Activated T-cell treated with anti-CD3 and anti-CD28 coated beads for 48 hours (primary cell): ENCODE measurements at places on chromosomes 2 and 18.

DNA sequence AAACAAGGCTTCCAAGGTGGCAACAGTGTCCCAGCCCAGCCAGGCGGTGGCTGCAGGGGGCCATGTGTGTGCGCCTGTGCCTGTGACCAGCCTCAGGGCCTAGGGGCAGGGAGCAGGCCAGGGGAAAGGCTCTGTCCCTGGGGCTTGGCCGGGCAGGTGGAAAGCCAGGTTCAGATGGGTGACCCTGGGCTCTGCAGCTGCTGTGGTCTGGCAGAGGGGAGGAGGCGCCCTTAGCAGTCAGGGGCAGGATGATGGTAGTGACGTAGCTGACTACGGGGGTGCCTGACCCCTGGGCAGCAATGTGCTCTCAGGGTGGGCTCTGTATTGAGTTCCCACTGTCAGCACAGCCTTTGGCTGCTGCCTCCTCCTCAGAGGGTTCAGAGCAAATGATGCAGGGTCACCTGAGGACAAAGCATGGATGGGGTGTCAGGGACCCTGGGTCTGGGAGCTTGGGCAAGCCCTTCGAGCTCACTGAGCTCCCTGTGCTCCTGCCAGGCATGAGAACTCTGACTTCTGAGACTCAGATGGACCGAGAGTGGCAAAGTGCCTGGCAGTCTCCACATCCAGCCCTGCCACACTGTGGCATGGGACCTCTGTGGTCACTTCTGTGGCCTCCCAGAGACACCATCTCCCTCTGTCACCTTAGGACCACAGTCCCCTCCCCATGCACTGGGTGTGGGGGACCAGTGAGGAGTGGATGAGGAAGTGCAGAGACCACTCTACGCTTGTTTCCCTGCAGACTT is 56.6 kb upstream of the ALPP start:
- DNase-seq, result no peak

GRCh38 chr2:12844511-12844910 is 127.8 kb downstream of the TRIB2 start:
- no peak for DNase-seq

DNA sequence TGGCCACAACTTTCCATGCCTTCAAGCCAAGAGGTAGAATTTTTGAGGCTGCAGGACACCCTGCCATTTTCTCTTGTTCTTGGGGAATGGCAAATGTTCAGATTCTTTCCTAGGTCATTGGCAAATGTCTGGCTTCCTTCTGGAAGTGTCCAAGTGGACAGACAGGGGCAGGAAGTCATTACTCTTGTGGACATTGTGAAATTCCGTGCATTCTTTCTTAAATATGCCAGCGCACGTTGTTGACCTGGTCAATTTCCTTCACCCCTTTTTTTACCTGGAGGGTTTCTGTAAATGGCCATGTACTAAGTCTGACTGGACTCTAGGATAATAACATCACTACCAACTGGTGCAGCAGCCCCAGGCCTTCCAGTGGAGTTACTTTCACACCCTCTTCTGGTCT is 13.9 kb downstream of the ASB18 start:
- DNase-seq, result no peak

GRCh38 chr2:138081225-138082073 is 117.2 kb downstream of the HNMT start:
- DNase-seq, result no peak

DNA sequence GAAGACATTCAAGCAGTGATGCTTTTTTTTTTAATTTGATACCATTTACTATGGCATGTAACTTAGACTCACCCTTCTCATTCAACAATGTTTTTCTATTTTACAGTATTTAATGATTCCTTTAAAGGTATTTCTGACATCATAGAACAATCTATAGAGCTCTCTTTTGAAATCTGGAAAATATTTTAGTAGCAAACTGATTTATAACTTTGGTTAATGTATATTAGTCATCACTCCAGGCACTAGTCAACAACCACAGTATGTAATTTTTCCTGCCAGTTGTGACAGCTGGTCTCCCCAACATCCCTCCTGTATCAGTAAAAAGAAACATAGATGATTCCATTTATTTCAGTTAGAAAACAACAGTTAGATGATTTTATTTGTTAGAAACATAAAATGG is 122.9 kb downstream of the LCLAT1 start:
- no peak for DNase-seq

DNA sequence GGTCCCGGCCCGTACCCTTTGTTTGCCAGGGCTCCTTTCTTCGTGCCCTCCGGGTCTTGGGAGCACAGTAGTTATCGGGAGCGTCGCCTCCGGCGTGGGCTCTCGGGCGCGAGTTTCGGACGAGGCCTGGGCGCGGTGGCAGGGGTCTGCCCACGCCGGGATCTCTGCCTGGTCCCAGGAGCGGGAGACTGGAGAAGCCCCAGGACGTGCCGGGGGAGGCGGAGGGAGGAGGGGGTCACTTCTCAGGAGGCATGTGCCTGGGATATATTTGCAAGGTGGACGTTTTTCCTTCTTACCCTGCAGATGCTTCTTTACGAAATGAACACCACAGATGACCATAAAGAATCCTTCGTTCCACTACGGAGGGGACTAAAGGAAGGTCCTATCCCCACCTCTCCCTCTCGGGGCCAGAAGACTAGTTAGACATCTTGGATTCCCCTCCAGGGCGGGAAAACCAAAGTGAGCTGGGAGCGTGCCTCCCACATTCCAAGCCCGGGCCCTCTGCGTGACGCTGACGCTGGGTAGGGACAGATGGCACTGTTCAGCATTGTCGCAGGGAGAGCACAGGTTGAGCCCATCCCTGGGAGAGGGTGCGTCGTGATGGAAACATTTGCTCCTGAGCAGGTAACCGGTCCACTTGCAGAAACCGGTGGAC is 483 bp upstream of the FHL2 start:
- DNase-seq, result no peak

DNA sequence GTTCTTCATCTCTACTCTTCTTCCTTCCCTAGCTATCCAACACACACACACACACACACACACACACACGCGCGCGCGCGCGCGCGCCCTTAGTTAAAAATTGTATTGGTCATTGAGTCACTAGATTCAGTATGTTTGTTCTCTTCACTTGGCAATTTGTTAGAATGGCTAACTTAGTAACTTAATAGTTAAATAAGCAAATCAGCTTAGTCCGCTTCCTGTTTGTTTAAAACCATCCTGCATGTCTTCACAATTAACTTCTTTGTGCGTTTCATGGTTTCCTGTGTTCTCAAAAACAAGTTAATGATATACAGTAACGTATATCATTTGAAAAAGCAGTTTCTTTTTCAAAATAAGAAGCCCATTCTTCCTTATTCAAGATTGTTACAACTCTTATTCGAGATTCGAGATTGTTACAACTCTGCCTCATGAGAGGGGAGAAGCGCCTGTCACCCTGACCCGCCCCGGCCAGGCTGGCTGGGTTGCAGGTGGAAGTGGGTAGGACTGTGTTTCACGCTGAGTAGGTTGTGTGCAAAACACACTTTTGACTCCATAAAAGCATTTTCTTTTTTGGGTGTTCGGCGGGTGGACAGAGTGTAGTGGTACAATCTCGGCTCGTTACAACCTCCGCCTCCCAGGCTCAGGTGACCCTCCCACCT is 9.5 kb upstream of the CNNM3 start:
- no peak for DNase-seq

- DNase-seq, result peak; percentile 19
Observed at GRCh38 chr18:48539406-48540250, 797 bp downstream of the CTIF start.

- DNase-seq, result no peak
Observed at GRCh38 chr2:72933646-72934151, 16.4 kb downstream of the EMX1 start.
